ENCODE measurements at places on chromosomes 16 and 17. TPM values are rescaled to one million over a fixed set of nuclear protein-coding genes. Genes with fewer than 3 reads are reported as not detected.

GRCh38 chr17:74943808-74944522, 8.3 kb downstream of the OTOP3 start:
- no peak for DNase-seq
- H3K27me3 ChIP-seq: peaks cover 72% of the 10 kb centered on the region
- H3K27ac ChIP-seq: no peak overlapping the region
- no peaks in the 10 kb centered on the region for H3K36me3 ChIP-seq
- no peak overlapping the region for H3K4me3 ChIP-seq

GRCh38 chr17:56148333-56148732, 4.9 kb upstream of the ANKFN1 start:
- H3K4me1 ChIP-seq: no peaks in the 10 kb centered on the region
- no peak overlapping the region for H3K27ac ChIP-seq
- DNase-seq: no peak
- H3K36me3 ChIP-seq: no peaks in the 10 kb centered on the region
- H3K27me3 ChIP-seq: no peaks in the 10 kb centered on the region

GRCh38 chr16:47475786-47476185, 14.7 kb downstream of the PHKB start:
- no peaks in the 10 kb centered on the region for H3K4me1 ChIP-seq
- no peaks in the 10 kb centered on the region for H3K27me3 ChIP-seq
- DNase-seq: no peak
- no peak overlapping the region for H3K4me3 ChIP-seq
- H3K36me3 ChIP-seq: no peaks in the 10 kb centered on the region

- H3K4me1 ChIP-seq: no peaks in the 10 kb centered on the region
- no peak for DNase-seq
- no peak overlapping the region for H3K27ac ChIP-seq
- H3K4me3 ChIP-seq: no peak overlapping the region
Measured at GRCh38 chr16:73504591-73505575, 457.0 kb upstream of the ZFHX3 start.

CLDN9 gene
- not detected for polyA plus RNA-seq

AOC2 gene
- 0.24 TPM for polyA plus RNA-seq

PGS1 gene
- polyA plus RNA-seq: 106 TPM

SNX11 gene
- 19.0 TPM for polyA plus RNA-seq

DNA sequence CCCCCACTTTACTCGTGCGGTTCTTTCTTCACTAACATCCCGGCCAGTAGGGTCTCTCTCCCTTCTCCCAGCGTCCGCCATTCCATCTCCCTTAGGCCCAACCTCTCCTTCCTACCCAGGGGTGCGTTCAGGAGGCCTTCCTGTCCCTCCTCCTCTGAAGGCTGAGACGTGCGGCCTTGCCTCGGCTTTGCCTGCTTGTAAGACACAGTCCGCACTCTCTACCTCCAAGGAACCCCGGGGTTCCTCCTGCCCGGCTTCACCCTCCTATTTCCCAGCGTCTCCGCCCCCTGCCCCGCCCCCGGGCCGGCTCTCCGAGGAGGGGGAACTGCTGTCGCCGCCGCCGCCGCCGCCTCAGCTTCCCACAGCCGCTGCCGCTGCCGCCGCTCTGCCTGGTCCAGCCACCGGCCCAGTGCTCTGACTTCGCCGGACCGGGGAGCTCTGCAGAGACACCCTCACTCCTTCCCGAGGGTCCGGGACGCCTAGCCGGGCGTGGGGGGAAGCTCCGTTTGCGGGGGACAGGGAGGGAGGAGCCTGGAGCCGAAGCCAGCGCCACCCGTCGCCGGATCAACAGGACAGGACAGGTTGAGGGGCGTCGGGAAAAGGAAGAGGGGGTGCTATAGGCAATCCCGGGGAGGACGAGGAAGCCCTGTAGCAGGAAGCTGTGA, 1.2 kb upstream of the FGF11 start:
- H3K27ac ChIP-seq: no peak overlapping the region
- H3K27me3 ChIP-seq: no peaks in the 10 kb centered on the region

CSH1 gene
- not detected for polyA plus RNA-seq

DNA sequence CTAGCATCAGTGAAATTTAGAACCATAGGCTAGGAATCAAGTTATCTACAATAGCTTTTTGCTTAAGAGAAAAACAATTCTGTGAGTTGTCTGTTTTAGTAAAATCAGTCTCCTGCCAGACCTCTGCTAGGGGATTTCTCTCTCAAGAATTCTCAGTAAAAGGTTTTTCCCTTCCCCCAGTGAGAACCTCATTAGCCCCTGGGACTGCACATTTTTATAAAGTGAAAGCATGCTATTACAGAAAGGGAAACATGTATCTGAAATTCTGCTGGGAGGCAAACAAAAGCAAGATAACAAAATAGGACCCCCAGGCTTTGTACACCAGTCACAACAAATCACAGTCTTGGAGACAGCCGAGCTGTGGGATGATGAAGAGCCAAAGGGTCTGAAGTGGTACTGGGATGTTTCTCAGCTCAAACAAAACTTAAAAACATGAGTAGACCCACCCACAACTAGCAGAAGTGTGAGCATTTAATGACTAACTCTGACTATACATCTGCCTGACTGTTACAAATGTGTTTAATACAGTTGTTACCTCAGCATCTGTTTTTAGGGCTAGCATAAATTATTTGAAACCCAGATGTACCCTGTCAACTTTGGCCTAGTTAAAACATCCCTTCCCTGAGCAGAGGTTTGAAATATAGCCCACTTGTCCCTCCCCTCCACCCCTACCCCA, 20.0 kb upstream of the GLG1 start:
- H3K36me3 ChIP-seq: peaks cover 66% of the 10 kb centered on the region
- no peaks in the 10 kb centered on the region for H3K27me3 ChIP-seq
- H3K4me3 ChIP-seq: no peak overlapping the region
- H3K4me1 ChIP-seq: peaks cover 15% of the 10 kb centered on the region
- no peak for DNase-seq
- peak overlapping the region; percentile 31 for H3K27ac ChIP-seq

NXPH3 gene
- polyA plus RNA-seq: 0.31 TPM

DNAI2 gene
- polyA plus RNA-seq: not detected

ODF4 gene
- polyA plus RNA-seq: not detected
